Breast epithelium (tissue), 4 donors: ENCODE measurements at places on chromosomes 12 and 14. TPM values are rescaled to one million over a fixed set of nuclear protein-coding genes. Genes with fewer than 3 reads are reported as not detected.

Gene FRS2
- total RNA-seq, result 72.4 TPM

Gene NTN4
- total RNA-seq, result 110 TPM

Gene ARL6IP4
- total RNA-seq, result 279 TPM

Gene KLRF2
- not detected for total RNA-seq

Gene AKAP3
- total RNA-seq, result 0.33 TPM

Gene IRF9
- total RNA-seq, result 54.7 TPM

Gene TUNAR
- not detected for total RNA-seq

Gene MRPL42
- total RNA-seq, result 24.6 TPM

Gene FOXN4
- total RNA-seq, result not detected

Gene SSTR1
- 0.16 TPM for total RNA-seq
